ENCODE measurements at places on chromosomes 6 and 20.

GRCh38 chr20:11188843-11189603 is 515.2 kb upstream of the JAG1 start:
- no peak for DNase-seq

- no peak for DNase-seq
Measured at GRCh38 chr6:81668615-81669047, 83.8 kb downstream of the TENT5A start.

GRCh38 chr6:118768904-118769325 is 117.5 kb upstream of the CEP85L start:
- DNase-seq, result peak; percentile 68

DNA sequence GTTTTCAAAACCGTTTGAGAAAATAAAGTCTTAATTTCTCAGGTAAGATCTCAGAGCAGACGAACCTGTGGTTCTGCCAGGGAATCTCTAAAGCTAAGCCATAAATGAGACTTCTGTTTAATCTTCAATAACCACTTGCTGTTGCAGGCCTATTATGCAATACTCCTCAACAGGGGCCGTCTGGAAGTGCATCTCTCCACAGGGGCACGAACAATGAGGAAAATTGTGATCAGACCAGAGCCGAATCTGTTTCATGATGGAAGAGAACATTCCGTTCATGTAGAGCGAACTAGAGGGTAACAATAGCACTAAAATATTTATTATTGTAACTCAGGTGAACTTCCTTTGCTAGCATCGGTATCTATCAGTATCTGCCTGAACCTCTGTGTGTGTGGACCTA is 223.7 kb downstream of the ARHGAP18 start:
- DNase-seq, result no peak

Measured in hippocampal formation (tissue), 2 donors.